AG09309 (cell line): ENCODE measurements at places on chromosomes 4 and X.
A peak's percentile ranks its signal among the peaks of the same experiment; 100 is the strongest.

DNA sequence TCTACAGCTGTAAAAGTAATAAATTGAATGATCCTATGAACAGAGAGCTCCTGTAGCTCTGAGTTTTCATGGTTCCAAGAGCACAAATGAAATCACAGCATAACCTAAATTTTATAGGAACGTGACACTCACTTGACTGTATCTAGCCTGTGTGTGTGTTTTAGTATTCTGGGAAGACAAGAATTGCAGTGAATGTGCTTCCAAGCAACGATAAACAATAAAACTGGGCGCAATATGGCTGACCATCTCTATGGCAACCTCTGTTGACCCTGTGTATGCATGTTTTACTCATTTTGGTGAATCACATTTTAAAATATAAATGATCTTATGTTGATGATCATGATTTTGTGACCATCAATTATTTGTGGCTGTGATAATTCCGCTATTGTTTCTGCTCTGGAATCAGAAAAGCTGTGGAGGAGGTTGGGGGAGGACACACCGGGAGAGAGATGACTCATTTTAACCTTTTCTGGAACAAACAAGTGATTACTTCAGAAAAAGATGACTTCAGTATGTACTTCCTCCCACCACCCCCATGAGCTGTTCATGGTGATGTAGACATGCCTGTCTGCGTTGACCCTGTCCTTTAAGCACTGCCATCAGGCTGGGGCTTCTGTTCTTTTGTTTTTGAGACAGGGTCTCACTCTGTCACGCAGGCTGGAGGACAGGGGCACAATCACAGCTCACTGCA lies 31.8 kb downstream of the USP11 start:
- DNase-seq, result no peak

- DNase-seq, result peak; percentile 17
Measured at GRCh38 chrX:14616836-14617235, 87.5 kb downstream of the GLRA2 start.

DNA sequence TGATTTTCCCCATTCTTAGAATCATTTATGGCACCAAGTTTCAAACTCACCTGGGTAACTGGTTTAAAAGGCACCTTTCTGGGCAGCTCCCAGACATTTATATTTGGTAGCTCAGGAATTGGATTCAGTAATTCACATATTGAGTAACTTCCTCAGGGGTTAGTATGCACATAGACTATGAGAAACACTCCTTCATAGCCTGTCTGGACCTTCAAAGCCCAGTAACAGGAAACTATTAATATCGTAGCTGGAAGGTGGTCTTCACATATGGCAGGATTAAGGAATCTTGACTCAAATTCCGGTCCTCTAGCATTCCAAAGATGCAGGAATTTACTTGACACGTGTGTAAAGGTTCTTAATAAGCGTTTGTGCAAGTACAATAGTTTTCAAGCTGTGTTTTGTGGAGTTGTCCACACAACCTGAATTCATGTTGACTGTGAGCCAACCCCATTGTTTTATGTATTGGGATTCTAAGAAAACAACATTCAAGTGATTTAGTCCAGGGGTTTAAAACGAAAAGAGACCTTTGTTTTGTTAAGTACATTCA lies 78.4 kb downstream of the PLS3 start:
- DNase-seq, result no peak

- DNase-seq, result no peak
Measured at GRCh38 chr4:87718217-87718835, 68.2 kb downstream of the DMP1 start.

- DNase-seq, result no peak
Measured at GRCh38 chr4:86924811-86925210, 10.0 kb upstream of the AFF1 start.

GRCh38 chrX:16914058-16914457 lies 32.4 kb upstream of the REPS2 start:
- DNase-seq, result no peak

DNA sequence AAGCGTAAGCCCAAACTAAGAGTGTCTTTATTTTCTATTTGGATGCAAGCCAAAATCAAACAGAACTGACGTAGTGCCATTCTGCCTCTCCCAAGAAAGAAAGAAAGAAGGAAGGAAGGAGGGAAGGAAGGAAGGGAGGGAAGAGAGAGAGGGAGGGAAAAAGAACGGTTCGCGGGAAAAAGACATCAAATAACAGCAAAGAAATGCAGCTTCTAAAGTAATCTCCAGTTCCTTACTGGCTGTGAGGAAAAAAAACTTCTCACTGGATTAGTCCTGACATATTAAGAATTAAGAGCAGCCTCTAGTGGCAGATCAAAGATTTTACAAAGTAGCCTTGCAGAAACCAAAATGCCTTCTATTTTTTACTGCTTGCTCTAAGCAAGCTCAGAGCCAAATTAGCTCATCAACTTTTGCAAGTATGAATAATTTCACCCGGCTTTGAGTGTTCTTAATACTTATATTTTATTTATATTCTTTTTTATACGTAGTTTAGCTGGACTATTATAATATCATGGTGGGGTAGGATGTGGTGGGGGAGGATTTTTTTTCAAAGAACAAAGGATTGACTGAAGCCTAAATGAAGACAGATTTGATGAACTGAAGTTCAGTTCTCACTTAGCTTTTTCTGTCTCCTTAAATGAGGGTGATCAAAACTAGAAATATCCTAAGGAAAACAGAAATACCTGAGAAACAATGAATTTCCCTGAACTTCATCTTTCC lies 36.6 kb downstream of the PITX2 start:
- peak; percentile 46 for DNase-seq

- DNase-seq, result peak; percentile 17
Measured at GRCh38 chrX:38055170-38055847, 49.0 kb downstream of the SYTL5 start.

DNA sequence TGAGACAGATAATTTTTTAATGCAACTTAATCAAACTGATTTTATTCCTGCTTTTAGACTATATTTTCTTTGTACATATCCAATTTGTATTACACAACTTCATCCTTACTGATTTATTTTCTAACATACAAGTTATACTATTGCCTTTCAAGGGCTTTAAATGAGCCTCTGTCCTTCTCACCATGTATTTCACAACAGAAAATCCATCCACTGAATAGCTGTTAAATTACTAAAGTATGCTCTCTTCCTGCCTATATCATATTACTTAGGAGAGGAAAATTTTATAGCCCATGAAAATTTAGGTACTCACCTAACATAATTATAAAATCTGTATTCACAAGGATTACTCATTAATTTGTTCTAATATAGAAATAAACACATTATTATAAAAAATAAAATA lies 528.6 kb downstream of the ANKRD50 start:
- DNase-seq, result no peak

DNA sequence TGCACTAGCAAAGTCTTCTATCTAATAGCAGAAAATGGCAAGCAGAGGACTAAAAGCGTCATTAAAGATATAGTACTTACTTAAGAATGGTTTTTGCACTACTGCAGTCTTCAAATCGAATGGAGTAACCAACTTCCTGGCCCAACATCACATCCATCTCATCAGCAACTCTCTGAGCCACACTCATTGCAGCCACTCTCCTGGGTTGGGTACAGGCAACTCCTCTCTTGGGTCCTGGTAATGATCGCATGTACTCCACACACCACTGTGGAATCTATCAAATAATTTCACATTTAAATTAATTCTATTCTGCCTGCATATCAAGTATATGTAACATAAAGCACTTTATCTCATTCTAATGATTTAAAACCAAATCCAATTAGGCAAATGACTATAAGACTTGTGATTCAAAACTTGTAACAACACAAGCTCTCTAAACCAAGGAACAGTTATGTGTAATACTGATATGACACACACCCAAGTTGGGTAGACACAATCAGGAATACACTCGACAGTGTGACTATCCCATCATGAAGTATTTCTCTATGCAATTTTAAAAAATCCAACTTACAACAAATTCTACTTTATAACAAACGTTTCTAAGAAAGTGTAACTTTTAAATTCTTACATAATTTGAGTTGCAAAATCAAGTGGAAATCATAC lies 13.6 kb downstream of the DHX15 start:
- DNase-seq, result no peak

GRCh38 chr4:107862658-107863057 lies 37.9 kb downstream of the SGMS2 start:
- no peak for DNase-seq

GRCh38 chr4:47646372-47646771 lies 161.3 kb downstream of the ATP10D start:
- no peak for DNase-seq

GRCh38 chr4:148344941-148345340 lies 97.3 kb downstream of the NR3C2 start:
- no peak for DNase-seq
